ENCODE measurements at places on chromosomes 7 and 10.

DNA sequence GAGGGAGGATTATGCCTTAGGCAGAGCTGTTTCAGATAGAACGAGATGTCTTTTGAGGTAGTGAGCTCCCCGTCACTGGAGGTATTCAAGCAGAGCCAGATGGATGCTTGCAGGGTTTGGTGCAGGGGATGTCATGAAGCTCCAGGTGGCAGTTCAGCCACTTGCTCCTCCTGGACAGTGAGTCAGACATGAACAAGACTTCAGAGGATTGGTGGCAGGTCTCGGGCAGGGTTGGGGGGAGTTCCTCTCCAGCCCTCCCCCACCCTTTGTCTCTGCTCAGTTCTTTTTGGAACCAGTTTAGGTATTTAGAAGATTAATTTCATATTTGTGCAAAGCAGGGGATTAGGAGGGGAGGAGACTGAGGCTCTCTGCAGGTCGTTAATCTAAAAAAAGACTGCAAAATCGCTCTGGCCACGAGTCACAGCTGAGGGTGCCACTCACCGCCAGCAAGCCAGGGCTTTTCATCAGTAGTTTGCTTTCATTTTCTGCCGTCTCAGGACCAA, 21.5 kb upstream of the MYL10 start:
- DNase-seq, result no peak

- DNase-seq, result no peak
Measured at GRCh38 chr7:93980744-93981479, 23.2 kb downstream of the BET1 start.

GRCh38 chr7:7100432-7100849, 81.9 kb upstream of the C1GALT1 start:
- peak; percentile 18 for DNase-seq

DNA sequence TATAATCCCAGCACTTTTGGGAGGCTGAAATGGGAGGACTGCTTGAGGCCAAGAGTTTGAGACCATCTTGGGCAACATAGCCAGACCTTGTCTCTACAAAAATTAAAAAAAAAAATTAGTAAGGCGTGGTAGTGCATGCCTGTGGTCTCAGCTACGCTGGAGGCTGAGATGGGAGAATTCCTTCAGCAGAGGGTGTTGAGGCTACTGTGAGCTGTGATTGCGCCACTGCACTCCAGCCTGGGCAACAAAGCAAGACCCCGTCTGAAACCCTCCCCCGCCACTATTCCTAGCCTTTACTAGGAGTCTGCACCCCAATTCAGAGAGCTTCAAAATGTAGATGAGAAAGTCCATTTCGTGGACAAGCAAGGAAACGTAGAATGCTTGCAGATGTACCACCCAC, 95.2 kb downstream of the PRPF18 start:
- DNase-seq, result no peak

DNA sequence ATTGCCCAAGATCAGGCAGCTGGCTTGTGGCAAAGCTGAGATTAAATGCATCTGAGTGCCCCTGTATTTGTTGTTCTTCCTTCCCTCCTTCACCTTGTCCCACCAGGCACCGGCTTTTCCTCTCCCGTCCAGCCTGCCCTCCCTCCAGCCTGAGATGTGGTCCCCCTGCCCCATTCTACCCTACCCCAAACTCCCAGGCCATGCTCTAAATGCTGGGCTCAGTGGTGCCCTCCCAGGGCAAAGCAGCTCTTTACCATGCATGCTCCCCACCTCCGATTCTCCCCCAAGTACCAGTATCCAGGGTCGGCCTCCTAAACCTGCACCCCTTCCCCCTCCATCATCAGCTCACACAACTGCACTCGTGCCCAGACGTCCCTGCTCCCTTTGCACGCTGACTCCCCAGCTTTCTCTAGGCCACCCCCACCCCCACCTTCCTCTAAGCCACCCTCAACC, 36.5 kb downstream of the CALML5 start:
- DNase-seq, result no peak
